Left lung (tissue), 14 donors: ENCODE measurements at places on chromosomes 2 and 18. TPM values are rescaled to one million over a fixed set of nuclear protein-coding genes. Genes with fewer than 3 reads are reported as not detected.

- peaks cover 31% of the 10 kb centered on the region for H3K4me1 ChIP-seq
- H3K4me3 ChIP-seq, result peak overlapping the region; percentile 79
- DNase-seq, result peak; percentile 44
Measured at GRCh38 chr2:199460101-199460671, 2.4 kb upstream of the SATB2 start.

GRCh38 chr2:194205568-194206227, 1451.3 kb upstream of the SLC39A10 start:
- H3K27me3 ChIP-seq, result no peaks in the 10 kb centered on the region
- H3K27ac ChIP-seq, result no peak overlapping the region
- no peaks in the 10 kb centered on the region for H3K36me3 ChIP-seq
- no peak overlapping the region for H3K4me3 ChIP-seq

GRCh38 chr2:3128786-3129185, 248.8 kb downstream of the EIPR1 start:
- H3K27ac ChIP-seq, result no peak overlapping the region
- H3K27me3 ChIP-seq, result peaks cover 18% of the 10 kb centered on the region
- DNase-seq, result no peak

HRH4 gene
- 7.5 TPM for total RNA-seq

DYSF gene
- 24.5 TPM for total RNA-seq

B4GALT6 gene
- 5.7 TPM for total RNA-seq
